ENCODE measurements at places on chromosomes 12 and 14. TPM values are rescaled to one million over a fixed set of nuclear protein-coding genes. Genes with fewer than 3 reads are reported as not detected.

DNA sequence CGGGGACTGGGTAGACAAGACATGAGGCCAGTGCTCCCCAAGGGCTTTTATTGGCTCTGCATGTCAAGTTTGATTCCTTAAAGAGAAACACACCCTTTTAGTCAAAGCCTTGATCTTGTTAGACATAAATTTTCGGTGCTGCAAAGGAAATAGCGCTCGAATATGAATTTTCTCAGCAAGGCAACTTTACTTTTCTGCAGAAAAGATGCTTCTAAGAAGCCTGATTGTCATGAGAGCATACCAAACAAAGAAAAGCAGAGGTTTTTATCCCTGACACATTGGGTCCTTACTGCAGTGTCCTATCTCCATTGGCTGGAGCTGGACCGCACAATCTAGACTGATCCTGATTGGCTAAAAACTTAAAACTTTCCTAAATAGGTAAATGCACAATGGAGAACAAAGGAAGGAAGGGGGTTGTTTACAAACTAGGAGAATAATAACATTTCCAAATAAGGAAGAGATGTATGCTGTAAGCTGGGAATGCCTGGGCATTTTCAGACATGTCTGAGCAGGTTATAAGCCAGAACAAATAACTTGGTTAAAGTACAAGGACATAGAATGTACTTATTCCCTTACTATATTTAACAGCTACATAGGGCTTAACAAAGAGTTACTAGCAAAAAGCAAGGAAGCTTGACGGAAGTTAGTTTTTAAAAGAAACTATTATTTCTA, 17.2 kb downstream of the TXNRD1 start:
- no peak for DNase-seq

DNA sequence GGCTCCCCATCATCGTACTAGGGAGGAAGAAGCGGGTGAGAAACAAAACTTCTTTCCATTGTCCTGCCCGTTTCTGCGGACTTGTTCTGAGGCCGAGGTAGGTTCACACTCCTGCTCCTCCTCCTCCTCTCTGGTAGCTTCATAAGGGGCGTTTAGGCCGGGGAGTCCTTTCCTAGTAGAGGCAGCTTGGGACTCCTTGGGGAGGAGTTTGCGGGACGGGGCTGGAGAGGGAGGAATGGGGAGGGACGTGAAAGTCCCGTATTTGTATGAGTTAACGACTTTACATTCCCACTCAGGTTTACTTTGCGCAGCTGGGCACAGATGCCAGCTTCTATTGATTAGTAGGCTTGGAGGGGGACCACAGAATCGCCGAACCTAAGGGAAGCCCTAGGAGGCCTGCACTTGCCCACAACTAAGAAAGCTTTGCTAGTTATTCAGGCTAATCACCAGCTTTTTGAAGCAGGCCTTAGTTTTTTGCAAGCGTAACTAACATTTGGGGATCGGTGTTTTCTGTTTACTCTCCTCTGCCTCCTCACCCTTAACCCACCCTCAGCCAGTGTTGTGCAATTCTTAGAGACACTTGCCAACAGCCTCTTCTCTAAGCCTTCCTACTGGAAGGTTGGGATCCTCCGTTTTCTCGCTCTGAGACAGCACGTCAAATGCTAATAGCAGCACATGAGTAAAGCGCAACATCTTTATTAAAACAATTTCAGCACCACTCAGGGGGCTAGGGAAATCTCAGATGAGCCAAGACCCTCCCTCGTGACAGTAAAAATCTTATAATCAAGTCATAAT, 499 bp downstream of the RNASE4 start:
- peak; percentile 56 for DNase-seq

GRCh38 chr14:100532906-100533655, 54.1 kb downstream of the BEGAIN start:
- peak; percentile 83 for DNase-seq

DNA sequence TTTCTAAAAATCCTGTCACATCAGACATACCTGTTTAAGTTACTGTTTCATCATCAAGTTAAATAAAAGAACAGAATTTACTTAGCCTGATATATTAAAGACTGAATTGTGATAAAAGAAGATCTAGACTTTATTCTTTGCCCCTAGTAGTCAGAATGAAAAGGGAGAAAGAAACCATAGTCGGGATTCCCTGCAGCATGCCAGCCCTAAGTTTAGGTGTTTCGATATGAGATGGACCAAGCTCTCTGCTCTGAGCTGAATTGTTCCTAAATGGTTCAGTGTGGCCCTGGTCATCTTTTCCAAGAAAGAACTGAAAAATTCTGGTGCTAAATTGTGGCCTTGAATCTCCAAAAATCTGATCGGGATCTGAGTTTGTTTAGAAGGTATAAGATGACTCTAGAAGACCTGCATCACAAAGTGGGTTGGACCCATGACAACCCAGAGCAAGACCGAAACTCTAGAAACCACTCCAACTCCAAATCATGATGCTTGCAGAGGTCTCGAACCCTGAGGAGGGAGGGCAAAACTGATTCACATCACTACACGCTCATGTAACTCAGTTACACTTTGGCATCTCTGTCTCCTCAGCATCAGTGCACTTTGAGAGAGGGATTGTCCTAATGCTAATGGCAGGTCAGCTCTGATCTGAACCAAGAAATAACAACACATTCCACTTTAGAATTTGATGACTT, 15.7 kb downstream of the PTGER2 start:
- no peak for DNase-seq

GRCh38 chr14:63940387-63940786, 87.6 kb downstream of the SYNE2 start:
- DNase-seq: no peak

The CCNB1IP1 gene
- total RNA-seq: 57.0 TPM

GRCh38 chr14:99148131-99148530, 123.9 kb downstream of the BCL11B start:
- DNase-seq: no peak

Measured in M059J (cell line).